Non-pigmented ciliary epithelial cell (primary cell): ENCODE measurements at places on chromosomes 4 and X.

DNA sequence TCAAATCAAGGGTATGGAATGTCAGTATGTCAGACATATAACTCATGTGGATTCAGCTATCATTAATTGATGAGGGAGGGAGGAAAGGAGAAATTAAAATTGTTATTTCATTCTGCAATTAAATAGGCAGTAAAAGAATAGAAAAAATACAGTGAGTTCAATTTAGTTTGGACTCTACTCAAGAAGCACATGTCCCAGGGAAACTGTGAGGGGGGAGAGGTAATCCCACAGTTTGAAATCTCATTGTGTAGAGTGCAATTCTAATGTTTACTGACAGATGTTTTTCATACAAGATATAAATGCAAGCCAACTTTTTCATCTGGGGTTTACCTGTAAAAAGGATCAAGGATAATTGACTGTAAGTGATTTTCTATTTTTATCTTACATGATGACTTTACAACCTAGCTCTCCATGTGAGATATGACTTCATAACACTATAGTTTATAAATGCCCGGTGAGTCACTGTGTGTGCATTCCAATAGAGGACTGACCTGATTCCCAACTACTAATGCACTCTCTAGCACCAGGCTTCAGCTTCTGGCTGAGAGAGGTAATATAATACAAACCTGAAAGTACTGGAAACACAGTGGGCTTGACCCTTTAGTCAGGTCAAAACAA, 35.2 kb upstream of the SCD5 start:
- DNase-seq: peak; percentile 85

DNA sequence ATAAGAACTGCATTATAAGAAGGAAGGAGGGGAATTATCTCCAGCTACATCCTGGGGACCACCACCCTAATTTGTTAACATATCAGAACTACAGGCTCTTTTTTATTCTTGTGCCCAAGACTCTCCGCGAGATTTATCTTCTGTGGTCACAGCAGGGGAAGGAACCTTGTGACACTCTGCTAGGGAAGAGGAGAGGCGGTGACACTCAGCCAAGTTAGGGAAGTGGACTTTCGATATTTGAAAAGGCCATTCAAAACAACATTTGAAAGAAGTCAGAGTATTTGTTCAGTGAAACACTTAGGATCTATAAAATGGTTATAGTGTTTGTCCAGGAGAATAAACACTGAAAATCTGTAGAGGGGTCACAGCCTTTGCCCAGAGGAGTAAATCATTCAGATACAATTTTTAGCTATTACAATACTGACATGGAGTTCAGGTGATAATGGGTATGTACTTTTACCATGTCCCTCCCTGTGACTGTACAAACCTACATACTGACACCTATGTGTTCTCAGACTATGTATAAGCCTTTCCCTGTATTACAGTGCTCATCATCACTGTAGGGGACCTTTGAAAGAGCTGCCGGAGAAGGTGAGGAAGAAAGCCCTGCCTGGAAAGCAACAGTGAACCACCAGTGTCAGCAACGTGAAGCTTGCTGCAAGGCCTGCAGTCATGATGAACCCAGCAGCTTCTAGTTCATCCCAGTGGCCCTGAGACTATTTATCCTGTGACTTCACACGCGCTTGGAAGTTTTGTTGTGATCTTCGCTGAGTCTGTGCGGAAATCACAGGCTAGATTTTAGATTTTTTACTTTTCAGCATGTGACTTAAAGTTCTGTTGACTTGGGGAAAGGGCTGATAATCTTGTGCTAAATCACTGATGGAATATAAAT, 8.5 kb upstream of the PTTG2 start:
- no peak for DNase-seq

- DNase-seq: no peak
Observed at GRCh38 chrX:130108647-130109428, 1.5 kb downstream of the ELF4 start.

- DNase-seq: peak; percentile 58
Observed at GRCh38 chrX:153381684-153382532, 19.2 kb downstream of the PNMA6E start.

GRCh38 chr4:78099058-78099457, 41.9 kb downstream of the FRAS1 start:
- DNase-seq: no peak

GRCh38 chrX:18654875-18655836, 16.8 kb downstream of the RS1 start:
- no peak for DNase-seq

DNA sequence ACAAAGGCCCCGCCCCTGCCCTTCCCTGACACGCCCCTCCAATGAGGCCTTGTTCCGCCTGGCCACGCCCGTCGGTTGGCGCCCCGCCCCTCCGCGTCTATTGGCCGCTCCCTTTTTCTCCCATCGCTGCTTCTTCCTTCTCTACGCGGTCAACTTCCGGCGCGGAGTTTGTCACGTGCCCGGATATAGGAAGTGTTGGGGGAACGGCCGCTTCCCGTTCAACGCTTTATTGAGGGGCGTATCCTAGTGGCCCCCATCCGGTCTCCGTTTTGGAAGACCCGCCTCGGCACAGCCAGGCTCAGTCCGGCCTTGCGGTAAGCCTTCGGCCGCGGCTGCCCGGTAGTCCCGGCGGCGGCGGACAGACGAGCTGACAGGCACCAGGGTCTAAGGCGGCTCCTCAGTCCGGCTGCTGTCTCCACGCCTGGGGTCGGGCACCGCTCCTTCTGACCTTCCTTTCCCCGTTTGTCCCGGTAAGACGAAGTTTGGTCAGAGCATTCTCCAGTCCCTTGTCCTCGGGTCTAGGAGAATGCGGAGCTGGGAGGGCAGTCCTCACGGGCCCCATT, at the start of gene EXOC1:
Gene EXOC1 (plus strand): TSS at position 165 of the 563 bp plus-strand sequence. CDS start 4,676 bp downstream, outside the sequence.
- peak; percentile 68 for DNase-seq

GRCh38 chr4:119264743-119265142, 52.2 kb downstream of the USP53 start:
- no peak for DNase-seq

- DNase-seq: no peak
Observed at GRCh38 chr4:13601848-13602247, 25.7 kb downstream of the BOD1L1 start.

DNA sequence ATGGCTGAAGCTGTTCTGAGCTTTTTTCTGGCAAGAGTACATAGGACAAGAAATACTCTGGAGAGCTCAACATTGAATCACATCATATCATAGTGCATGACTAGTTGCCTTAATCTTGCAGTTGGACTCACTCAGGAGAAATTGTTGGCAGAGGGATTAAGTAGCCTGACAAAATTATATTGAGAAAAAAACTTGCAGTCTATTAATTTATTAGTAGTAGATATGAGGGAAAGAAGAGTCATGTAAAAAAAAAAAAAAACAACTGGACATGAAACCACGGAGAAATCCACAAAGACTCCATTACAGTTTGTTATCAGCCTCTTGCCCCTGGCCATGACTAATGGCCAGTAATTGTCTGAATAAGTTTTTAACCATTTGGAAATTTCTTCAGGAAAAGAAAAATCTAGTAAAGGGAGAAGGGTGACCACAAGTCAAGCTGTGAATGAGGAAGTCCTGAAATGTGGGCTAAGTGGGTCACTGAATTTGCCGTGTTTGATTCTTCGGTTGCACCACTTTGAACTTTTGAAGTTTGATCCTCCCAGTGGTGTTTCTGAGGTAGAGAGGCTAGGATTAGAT, 45.6 kb downstream of the FHL1 start:
- no peak for DNase-seq

GRCh38 chr4:66357316-66357715, 687.0 kb upstream of the EPHA5 start:
- peak; percentile 14 for DNase-seq
